Cardiac muscle cell (in vitro differentiated cells and primary cell): ENCODE measurements at places on chromosomes 3 and 15. TPM values are rescaled to one million over a fixed set of nuclear protein-coding genes. Genes with fewer than 3 reads are reported as not detected.

DNA sequence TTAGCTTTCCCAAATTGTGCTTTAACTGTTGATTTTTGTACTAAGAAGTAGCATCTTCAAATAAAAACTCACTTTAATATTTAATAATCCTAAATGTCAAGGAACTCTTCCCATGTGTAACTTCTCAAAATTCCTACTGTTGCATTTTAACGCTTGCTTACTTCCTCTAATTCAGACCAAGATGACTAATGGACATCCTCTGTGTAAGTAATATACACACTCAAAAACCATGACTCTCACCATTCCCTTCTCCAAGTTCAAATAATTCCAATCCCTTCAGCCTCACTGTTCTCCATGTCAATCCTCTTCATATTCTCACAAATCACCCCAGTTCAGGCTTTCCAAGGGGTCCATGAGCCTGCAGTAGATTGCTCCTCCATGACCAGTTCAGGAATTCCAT is 13.0 kb downstream of the MRPL46 start:
- no peak overlapping the region for H3K27ac ChIP-seq
- H3K4me1 ChIP-seq, result no peaks in the 10 kb centered on the region
- H3K36me3 ChIP-seq, result peaks cover 8% of the 10 kb centered on the region
- H3K27me3 ChIP-seq, result peaks cover 7% of the 10 kb centered on the region
- no peak overlapping the region for H3K4me3 ChIP-seq

GRCh38 chr3:16423947-16424673 is 89.4 kb downstream of the RFTN1 start:
- H3K36me3 ChIP-seq, result no peaks in the 10 kb centered on the region
- H3K4me3 ChIP-seq, result no peak overlapping the region
- peaks cover 12% of the 10 kb centered on the region for H3K4me1 ChIP-seq

DNA sequence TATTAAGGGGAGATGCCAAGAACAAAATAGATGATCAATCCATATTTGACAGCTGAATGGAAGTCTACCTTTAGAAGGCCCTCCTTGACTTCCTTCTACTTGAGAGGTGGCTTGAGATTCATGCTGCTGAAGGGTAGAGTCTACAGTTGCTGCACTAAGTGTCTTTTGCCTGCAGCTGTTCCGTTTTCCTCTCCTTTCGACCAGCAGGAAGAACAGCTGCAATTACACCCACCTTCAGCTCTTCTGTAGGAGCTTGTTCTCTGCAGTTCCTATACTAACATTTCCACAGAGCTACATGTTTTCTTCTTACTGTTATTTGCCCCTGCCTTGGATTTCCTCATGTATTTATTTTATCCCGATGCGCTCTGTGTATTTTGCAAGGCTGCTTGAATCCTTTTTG is 79.1 kb downstream of the ARRDC4 start:
- H3K4me3 ChIP-seq, result no peak overlapping the region
- no peak for DNase-seq
- no peaks in the 10 kb centered on the region for H3K4me1 ChIP-seq

DNA sequence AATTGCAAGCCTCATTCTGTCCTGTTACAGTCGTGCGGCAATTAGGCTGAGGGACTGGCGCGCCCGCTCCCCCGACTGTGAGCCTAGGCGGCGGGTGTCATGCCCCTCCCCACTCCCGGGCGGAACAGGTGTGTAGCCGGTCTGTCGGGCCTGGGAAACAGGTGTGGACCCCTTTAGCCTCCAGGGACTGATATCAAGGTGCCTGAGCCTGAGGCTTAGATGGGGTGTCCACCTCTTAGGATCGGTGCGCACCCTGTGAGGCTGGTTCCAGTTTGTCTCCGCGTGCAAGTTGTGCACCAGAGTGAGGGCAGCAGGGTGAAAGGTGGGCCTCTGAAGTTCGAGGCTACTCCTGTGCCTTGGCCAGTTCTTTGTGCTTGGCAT is 686 bp downstream of the VPS8 start:
- no peaks in the 10 kb centered on the region for H3K36me3 ChIP-seq
- peak overlapping the region; percentile 17 for H3K27ac ChIP-seq
- no peaks in the 10 kb centered on the region for H3K27me3 ChIP-seq
- DNase-seq, result no peak

DNA sequence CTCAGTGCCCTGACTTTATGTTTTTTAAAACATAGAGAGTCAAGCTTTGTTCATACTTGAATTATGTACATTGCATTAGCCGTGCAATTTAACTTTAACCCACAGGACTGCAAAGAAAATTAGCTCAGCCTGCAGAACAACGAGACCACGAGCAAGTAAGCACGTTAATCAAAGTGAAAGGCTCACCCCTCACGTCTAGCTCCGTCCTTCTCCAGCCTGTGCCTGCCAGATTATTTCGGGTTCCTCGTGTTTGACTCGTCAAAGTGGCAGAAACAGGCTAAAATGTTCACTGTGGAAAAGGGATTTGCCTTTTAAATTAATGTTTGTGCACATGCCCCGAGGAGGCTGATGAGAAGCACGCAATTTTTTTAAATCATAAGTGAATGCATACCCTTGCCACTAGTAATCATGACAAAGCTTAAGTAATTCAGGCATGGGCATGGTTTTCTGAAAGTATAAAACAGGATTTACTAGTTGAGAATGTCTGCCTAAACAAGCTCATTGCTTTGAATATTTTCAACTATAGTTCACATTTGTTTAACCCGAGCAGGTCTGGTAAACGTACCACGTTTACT is 15.3 kb downstream of the ZBTB38 start:
- no peak overlapping the region for H3K4me3 ChIP-seq
- H3K27ac ChIP-seq, result no peak overlapping the region
- DNase-seq, result no peak
- no peaks in the 10 kb centered on the region for H3K36me3 ChIP-seq

- H3K27me3 ChIP-seq, result no peaks in the 10 kb centered on the region
- H3K36me3 ChIP-seq, result no peaks in the 10 kb centered on the region
- no peaks in the 10 kb centered on the region for H3K4me1 ChIP-seq
- no peak for DNase-seq
- no peak overlapping the region for H3K4me3 ChIP-seq
- no peak overlapping the region for H3K27ac ChIP-seq
These were observed 88.6 kb downstream of the KLF13 start for GRCh38 chr15:31415201-31415600.

- no peak overlapping the region for H3K4me3 ChIP-seq
- peaks cover 13% of the 10 kb centered on the region for H3K4me1 ChIP-seq
- no peak for DNase-seq
- H3K36me3 ChIP-seq, result no peaks in the 10 kb centered on the region
- no peaks in the 10 kb centered on the region for H3K27me3 ChIP-seq
These were observed 24.5 kb downstream of the C15orf39 start for GRCh38 chr15:75225951-75226732.

DNA sequence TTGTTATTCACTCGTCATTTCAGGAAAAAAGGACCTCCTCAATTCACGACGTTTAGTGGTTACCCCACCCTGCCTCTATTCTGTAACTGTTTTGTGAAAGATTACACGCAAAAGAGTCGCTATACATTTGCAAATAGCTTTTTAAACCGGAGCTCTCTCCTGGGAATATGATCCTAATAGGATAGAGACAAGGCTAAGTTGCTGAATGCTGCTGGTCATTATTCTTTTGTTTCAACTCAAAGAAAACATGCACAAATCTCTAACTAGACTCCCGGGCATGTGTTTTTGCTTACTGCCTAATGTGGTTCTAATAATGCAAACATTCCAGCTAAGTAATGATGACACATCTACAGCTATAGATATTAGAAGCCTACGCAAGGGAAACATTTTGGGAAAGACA is 214.6 kb upstream of the MDFIC2 start:
- H3K27me3 ChIP-seq, result no peaks in the 10 kb centered on the region
- DNase-seq, result no peak
- no peak overlapping the region for H3K4me3 ChIP-seq
- no peaks in the 10 kb centered on the region for H3K4me1 ChIP-seq
- no peak overlapping the region for H3K27ac ChIP-seq
- no peaks in the 10 kb centered on the region for H3K36me3 ChIP-seq

Gene NR2E3
- polyA plus RNA-seq, result 0.22 TPM in 1 of 2 replicates, not detected in the other

Gene LRRK1
- polyA plus RNA-seq, result 0.12 and 0.72 TPM in 2 replicates

Gene TMCO5A
- polyA plus RNA-seq, result not detected in 2 replicates
